Heart right ventricle (tissue), 16 donors: ENCODE measurements at places on chromosomes 16 and 17. TPM values are rescaled to one million over a fixed set of nuclear protein-coding genes. Genes with fewer than 3 reads are reported as not detected.

The C1QL1 gene
- total RNA-seq = 0.82 TPM

- no peak for DNase-seq
- H3K27me3 ChIP-seq = no peaks in the 10 kb centered on the region
- H3K36me3 ChIP-seq = no peaks in the 10 kb centered on the region
- no peak overlapping the region for H3K4me3 ChIP-seq
- H3K4me1 ChIP-seq = no peaks in the 10 kb centered on the region
Observed at GRCh38 chr17:34816848-34817247, 144.4 kb downstream of the CCT6B start.

The MYCBPAP gene
- total RNA-seq = 1.1 TPM

DNA sequence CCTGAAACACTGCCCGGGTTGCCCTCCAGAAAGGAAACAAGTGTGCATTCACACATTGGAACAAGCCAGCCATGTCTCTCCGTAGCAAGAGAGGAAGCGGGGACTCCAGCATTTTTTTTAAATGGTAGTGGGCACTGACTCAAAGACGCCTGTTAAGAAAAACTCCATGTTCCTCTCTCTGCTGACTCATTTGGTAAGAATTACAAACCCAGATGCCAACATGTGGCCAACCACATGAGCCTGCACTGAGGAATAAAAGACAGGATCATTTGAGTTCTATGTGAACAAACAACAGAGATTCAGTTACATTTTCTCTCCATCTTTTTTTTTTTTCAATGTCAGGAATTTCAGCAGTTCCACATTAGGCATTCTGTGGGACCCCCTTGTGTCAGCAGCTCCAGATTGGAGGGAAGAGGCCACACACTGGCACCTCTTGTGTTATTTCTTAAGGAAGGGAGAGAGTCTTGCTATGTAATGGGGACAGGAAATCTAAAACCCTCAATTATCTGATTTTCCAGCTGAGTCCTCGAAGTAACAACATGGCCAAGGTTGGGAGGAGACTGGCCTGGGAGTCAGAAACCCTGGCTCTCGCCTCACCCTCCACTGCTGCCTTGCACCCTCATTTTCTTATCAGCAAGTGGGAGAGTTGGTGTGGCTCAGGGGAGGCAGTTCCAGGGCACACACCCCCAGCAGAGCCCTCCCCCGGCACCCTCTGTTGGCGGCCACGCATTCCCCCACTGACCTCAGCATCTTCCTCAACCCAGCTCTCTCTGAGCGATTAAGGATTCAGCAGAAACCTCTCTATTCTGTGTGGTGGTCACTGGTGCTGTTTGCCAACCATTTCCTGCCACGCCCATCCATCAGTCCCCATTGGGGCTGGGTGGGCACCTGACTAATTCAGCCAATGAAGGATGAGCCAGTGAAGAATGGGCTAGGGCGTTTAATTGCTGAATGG lies 173.0 kb downstream of the FOXL1 start:
- H3K36me3 ChIP-seq = no peaks in the 10 kb centered on the region
- H3K4me3 ChIP-seq = no peak overlapping the region
- no peak overlapping the region for H3K27ac ChIP-seq

GRCh38 chr17:40333781-40334448 lies 24.9 kb downstream of the RARA start:
- no peaks in the 10 kb centered on the region for H3K36me3 ChIP-seq
- no peak overlapping the region for H3K4me3 ChIP-seq
- peaks cover 72% of the 10 kb centered on the region for H3K4me1 ChIP-seq
- H3K27me3 ChIP-seq = no peaks in the 10 kb centered on the region

DNA sequence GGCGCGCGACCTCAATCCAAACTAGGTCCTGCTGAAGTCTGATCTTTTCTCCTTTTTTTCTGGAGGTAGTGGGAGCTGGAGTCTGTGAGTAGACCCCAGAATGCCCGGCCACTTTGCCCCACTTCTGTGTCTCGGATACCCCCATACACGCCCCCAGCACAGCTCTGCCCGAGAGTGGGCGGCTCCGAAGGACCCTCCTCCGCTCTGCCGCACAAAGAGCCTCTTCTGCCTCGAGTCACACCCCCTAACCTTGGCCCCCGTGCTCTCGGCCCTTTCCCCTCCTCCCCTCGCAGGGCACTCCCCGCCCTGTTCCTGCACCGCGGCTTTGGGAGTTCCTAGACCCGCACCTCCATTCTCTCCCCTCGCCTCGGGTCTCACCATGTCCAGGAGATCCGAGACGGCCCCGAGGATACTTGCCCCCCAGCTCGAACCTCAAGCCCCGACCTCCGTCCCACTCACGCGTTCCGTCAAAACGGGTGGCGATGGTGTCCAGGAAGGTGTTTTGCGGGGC lies 476 bp downstream of the KCNH4 start:
- peaks cover 28% of the 10 kb centered on the region for H3K27me3 ChIP-seq
- no peaks in the 10 kb centered on the region for H3K36me3 ChIP-seq
- peak overlapping the region; percentile 47 for H3K4me3 ChIP-seq
- no peak overlapping the region for H3K27ac ChIP-seq
- no peak for DNase-seq

The HAS3 gene
- 0.64 TPM for total RNA-seq

GRCh38 chr16:73558219-73558618 lies 510.3 kb upstream of the ZFHX3 start:
- H3K27me3 ChIP-seq = no peaks in the 10 kb centered on the region
- no peaks in the 10 kb centered on the region for H3K36me3 ChIP-seq
- H3K4me1 ChIP-seq = no peaks in the 10 kb centered on the region
- no peak for DNase-seq
- no peak overlapping the region for H3K4me3 ChIP-seq

DNA sequence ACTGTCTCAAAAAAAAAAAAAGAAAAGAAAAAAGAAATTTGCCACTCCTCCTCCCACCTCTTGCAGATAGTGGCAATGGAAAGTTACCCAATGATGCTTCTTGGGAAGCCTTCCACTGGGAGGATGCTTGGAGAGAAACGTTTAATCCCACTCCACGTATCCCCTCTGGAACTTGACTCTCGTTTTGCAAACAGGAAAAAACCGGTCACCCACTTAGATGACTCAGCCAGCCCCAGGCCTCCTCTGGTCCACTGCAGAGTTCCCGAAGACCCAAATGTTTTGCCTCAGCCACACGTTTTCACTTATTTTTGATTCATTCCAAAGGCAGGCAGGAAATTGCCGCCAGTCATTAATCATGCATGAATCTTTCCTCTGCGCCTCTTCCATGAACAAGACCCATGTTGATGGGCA lies 9.3 kb upstream of the TNFRSF17 start:
- H3K27me3 ChIP-seq = no peaks in the 10 kb centered on the region
- H3K27ac ChIP-seq = no peak overlapping the region
- H3K4me1 ChIP-seq = no peaks in the 10 kb centered on the region
- no peak for DNase-seq
- no peak overlapping the region for H3K4me3 ChIP-seq
- H3K36me3 ChIP-seq = no peaks in the 10 kb centered on the region

DNA sequence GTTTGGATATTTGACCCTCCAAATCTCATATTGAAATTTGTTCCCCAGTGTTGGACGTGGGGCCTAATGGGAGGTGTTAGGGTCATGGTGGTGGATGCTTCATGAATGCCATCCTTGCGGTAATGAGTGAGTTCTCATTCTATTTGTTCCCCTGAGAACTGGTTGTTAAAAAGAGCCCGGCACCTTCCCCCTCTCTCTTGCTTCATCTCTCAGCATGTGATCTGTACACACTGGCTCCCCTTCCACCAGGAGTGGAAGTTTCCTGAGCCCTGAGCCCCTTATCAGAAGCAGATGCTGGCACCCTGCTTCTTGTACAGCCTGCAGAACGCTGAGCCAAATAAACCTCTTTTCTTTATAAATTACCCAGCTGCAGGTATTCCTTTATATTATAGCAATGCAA lies 25.6 kb downstream of the PIK3R6 start:
- no peak for DNase-seq
- no peak overlapping the region for H3K4me3 ChIP-seq
- no peaks in the 10 kb centered on the region for H3K4me1 ChIP-seq

The TBC1D28 gene
- not detected for total RNA-seq
